ENCODE measurements at places on chromosomes 5 and 9.

DNA sequence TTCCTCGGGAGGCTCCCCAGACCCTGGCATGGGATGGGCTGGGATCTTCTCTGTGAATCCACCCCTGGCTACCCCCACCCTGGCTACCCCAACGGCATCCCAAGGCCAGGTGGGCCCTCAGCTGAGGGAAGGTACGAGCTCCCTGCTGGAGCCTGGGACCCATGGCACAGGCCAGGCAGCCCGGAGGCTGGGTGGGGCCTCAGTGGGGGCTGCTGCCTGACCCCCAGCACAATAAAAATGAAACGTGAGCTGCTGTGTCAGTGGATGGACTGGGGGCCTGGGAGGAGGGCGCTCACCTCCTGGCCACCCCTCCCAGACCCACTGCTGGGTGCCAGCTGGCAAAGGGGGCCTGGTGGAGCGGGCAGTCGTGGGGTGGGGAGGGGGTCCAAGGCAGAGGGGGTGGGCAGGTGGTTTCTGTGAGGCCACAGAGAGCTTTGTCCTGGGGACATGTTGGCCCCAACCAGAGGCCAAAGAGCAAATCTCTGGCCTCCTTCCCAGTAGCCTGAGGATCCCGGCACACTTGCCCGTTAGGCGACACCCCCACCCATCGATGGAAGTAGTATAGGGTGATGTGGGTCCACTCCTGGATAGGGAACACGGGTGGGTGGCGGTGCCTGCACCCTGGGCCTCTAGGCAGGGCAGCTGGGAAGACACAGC, 9.8 kb downstream of the EGFL7 start:
- no peak for DNase-seq

- no peak for DNase-seq
These were observed 478.1 kb upstream of the CDH9 start for GRCh38 chr5:27516437-27516836.

DNA sequence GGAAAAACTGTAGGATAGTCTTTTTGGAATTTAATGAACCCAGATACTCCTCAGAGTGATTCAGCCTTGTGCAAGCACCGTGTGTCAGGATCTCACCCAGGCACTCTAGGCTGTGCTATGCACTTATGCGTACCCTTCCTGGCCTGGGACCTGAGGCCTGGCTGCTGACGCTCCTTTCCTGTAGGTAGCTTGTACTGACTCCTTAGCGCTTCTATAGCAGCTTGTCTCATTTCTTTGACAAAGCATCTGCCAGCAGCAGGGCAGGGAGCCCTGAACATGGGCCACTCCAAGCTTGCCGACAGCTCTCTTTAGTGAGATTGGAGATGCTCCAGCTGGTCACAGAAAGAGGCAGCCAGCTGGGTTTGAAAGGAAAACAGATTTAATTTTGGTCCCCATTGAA, 147.3 kb downstream of the SGCD start:
- no peak for DNase-seq

- DNase-seq = no peak
These were observed 596.3 kb downstream of the HINT1 start for GRCh38 chr5:130568791-130569190.

DNA sequence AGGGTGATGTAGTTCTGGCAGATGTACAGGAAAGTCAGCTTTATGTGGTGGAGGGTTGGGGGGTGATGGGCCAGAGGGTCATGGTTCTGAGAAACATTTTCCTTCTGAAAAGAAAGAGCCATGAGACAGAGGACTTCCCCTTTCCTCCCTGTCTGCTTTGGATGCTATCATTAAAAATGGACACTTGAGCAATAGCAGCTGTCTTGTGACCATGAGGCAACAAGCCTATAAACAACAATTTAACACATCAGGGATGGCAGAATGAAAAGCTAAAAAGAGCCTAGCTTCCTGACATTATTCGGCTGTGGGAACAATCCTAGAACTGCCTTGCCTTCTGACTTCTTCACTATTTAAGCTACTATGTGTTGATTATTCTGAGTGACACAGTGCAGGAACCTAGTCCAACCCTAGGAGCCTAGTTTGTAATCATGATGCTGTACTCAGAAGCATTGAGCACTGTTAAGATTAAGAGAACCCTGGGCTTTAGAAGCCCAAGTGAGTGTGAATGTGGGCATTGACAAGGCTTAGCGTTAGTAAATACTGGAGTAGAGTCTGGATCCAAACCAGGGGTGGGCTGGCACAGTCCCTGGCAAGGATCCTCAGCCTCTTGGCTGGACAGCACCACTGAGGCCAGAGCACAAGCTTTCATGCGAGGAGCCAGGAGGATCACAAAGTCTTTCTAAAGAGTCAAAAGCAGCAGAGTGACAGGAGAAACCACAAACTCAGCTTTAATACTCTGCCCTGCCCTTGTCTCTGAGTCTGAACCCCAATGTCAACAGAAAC, 178.5 kb upstream of the EGFLAM start:
- no peak for DNase-seq

DNA sequence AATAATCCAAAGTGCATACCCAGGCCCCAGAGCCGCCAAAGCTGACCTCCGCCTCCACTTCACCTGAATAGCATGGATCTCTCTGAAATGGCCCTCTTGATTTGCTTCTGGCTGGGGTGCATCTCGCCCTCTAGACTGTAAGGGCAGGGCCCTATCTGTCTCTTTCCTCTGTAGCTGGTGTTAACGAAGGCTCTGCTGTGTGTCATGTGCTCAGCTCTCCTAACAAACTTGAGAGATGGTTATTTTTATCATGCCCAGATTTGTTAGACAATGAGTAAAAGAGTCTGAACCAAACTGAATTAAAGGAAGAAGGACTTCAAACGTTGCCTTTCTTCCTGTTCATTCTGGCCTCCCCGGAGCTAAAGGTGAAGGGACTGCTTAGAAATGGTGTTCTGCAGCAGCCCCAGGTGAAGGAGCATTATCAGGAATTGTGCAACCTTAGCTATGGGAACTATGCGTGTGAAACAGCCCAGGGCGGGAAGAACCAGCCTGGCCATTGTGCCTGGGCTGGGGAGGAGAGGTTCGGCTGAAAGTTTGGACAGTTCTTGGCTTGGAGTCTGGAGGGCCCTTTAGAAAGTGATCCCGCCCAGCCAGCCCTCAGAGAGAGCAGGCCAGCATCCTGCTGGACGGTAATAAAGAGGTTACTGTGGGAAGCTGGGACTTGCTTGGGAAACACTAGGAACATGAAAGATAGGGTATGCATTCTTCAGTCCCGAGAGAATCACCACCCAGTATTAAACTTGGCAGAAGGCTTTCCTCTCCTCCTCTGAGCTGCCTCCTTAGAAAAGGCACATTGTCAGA, 73.5 kb downstream of the WWC1 start:
- DNase-seq = no peak

- DNase-seq = no peak
These were observed 114.2 kb downstream of the GAPVD1 start for GRCh38 chr9:125375820-125376219.

DNA sequence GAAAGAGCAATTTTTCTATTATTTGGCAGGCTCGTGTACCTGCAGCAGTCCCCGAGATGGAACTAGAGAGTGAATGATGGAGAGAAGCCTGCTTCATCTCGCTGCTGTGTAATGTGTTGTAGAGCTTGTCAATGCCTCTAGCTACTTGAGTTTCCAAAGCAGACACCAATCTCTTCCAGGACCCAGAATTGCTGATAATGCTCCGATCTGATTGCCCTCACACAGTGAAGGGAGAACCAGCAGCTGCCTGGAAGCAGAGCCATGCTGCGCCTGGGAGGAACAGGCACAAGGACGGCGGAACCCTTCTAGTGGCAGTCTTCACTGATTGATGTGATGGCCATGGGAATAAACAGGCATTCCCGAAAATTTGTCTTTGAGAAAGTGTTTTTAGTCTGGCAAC, 288.0 kb downstream of the ICE1 start:
- no peak for DNase-seq

DNA sequence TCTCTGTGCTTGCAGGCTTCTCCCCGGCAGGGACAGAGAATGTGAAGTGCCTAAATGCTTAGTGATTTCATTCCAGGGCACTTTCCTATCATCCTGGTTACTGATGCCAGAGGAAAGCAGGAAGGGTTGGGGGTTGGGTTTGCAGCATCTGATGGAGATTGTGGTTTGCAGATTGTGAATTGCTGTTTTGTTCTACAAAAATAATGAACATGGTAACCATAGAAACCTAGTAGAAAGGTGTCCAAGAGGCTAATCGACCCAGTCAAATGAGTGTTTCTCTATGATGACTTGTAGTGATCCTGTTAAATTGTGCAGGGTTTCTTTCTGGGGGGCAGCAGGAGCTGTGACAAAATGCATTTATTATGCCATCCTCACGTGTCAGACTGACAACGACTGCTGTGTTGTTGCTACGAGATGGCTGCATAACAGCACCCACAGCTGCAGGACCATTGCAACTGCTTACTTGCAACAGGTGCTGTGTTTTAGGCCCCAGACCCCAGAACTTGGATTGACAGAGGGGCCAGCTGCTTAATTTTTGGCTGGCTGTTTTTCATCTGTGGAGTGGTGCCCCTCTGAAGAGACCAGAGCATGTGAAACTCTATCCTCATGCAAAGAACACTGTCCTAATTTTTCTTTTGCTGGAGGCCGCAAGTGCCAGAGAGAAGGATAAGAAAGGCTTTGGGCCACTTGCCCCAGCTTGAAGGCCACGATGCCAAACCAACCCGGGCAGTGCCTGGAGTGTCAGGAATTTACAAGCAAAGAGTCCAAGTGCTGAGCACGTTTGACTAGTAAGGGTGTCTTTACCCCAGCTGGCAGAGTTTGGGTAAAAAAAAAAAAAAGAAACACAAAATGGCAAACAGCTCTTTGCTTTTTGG, 397.8 kb downstream of the GADD45G start:
- DNase-seq = no peak

- DNase-seq = no peak
These were observed 104.8 kb downstream of the LPAR1 start for GRCh38 chr9:110933350-110934001.

GRCh38 chr9:120394058-120394669, 185.8 kb downstream of the CDK5RAP2 start:
- no peak for DNase-seq

GRCh38 chr9:113313261-113313660, 10.1 kb upstream of the RNF183 start:
- no peak for DNase-seq

- DNase-seq = no peak
These were observed 2.2 kb downstream of the ADAMTS6 start for GRCh38 chr5:65479527-65479926.

DNA sequence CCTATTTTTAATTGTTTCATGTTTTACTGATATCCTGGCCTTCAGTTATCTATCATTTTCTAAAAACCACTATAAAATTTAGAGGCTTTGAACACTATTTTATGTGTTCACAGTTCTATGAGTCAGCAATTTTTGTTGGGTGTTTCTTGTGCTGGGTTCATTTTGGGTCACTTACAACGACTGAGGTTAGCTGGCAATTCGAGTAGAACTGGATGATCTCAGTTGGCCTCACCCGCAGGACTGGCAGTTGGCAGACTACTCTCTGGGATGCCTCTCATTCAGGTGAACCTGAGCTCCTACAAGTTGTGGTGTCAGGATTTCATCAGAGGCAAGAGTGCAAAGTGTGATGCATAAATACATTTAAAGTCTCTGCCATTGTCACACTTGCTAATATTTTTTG, 151.0 kb upstream of the PAPPA start:
- DNase-seq = no peak

DNA sequence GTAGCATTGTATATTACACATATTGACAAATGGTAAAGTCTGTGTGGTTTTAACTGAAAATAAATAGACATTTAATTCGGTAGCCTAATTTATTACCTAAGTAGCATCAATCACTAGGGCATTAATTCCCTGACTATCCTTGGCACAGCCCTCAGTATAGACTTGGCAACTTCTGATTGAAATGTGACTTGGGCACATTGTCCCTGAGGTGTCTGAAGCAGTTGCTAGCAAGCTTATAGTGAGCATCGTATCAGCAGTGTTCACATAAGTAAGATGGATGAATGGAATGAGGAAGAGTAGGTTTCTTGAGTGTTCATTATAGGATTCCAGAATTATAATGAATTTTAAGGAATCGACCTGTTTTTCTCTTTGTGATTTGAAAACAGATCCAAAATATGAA, 16.1 kb downstream of the LURAP1L start:
- DNase-seq = no peak

DNA sequence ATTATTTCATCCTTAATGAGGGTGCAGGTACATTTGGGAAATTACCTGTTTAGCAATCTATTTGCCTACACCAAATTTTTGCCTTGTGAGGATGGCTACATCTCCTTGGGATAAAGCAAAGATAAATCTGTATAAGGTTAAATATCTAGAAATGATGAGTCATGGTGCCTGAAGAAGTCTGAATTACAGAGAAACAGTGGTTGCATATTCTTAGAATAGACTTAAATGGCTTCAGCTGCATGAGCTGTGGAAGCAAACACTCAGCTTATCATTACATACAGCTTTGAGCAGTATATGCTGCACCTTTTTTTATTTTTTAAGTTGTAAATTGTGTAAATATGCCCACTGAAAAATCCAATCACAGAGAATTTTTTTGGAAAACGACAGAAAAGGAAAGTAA, 153.5 kb downstream of the RAPGEF6 start:
- no peak for DNase-seq

DNA sequence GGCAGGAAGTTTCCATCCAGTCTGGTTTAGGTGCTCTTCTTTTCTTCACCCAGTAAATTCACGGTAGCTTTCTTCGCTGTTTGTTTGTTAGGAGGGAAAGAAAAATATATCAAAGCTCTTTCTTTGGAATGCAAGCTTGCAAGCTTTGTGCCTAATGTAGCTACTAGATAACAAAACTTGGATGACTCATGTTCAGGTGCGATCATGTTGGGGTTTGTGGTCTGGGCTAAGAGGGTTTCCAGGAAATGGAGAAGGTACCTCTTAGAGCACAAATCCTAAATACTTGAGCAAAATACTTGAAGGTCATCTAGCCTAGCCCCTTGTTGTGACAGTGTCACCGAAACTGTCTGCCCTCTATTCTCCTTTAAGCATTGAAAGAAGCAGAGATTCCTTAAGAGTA, 17.7 kb downstream of the SRP19 start:
- no peak for DNase-seq

- DNase-seq = no peak
These were observed 58.8 kb downstream of the MTRR start for GRCh38 chr5:7927466-7928375.

GRCh38 chr5:149114403-149115312, 26.6 kb upstream of the ABLIM3 start:
- no peak for DNase-seq

GRCh38 chr9:95506428-95506677, 10.4 kb downstream of the PTCH1 start:
- DNase-seq = no peak

DNA sequence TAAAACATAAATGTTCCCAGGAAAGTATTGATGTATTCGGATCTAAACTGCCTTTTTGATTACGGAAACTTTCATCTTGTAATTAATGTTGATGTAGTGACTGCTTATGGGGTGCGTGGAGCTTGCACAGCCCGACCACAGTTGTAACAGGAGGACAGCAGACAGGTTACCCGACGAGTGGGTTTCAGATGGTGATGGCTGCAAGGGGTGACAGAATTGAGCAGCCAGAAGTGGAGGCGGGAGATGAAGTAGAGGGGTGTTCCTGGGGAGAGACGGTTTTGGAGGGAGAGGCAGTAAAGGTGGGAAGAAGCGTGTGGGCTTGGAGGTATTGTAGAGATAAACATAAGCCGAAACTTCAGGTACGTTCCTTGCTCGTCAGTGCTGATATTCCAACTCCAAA, 5.8 kb downstream of the CEP72 start:
- DNase-seq = no peak
